ENCODE measurements at places on chromosomes 5 and 9.

- no peak for DNase-seq
These were observed 821.5 kb upstream of the C9orf72 start for GRCh38 chr9:28394774-28395173.

DNA sequence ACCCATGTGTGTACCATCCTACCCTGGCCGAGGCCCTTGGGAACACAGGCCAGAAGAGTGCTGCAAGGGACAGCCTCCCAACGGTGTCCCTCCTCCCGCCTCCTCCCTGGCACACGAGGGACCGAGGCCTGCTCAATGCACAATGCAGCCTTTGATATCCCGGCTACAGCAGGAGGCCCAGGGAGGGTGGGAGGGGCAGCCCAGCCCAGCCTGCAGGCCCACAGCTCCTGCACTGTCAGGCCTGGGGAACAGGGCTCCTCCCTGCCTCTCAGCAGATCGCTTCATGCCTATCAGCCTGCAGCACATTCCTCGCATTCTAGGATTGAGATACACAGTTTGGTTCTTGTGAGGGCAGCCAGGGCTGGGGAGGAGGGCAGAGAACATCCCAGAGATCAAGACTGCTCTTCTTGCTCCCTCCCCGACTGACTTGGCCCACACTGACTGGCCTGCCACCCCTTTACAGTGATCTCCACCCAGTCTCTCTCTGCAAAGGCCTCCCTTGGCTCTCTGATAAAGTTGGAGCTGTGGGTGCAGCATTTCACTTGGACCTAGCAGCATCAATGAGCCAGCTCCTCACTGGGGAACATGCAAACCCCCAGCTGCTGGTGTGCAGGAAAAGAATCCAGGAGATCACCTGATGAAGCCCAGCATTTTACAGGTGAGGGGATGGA is at the start of gene SH3TC2:
Gene SH3TC2, minus strand, starts transcription at position 46 of the 671 bp plus-strand sequence. Its CDS starts 40 bp downstream, at position 6.
- peak; percentile 33 for DNase-seq

- peak; percentile 48 for DNase-seq
These were observed 76.7 kb upstream of the UNC5A start for GRCh38 chr5:176733406-176734262.

DNA sequence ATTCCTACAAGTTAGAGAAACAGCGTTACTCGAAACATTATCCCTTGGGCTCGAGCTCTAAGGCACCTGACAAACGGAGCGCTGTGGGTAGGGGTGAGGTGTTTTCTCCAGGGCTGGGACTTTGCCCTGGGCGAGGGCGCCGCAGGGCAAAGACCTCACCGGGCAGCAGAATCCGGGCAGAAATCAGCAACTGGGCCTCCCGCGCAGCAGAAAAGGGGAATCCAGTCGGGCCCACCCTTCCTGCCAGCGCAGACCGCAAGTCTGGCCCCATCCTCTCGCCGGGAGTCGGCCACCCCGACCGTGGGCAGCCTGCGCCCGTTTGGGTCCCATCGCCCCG is 430 bp upstream of the MSH3 start:
- no peak for DNase-seq

Data from brain (organoid and tissue), 16 donors.